ENCODE measurements at places on chromosomes 5 and 9. TPM values are rescaled to one million over a fixed set of nuclear protein-coding genes. Genes with fewer than 3 reads are reported as not detected.

Gene ZNF474
- total RNA-seq: 0.37 TPM

Gene HEMGN
- total RNA-seq: not detected

Gene CKMT2
- total RNA-seq: 11.7 TPM

Gene LHX6
- 20.2 TPM for total RNA-seq

DNA sequence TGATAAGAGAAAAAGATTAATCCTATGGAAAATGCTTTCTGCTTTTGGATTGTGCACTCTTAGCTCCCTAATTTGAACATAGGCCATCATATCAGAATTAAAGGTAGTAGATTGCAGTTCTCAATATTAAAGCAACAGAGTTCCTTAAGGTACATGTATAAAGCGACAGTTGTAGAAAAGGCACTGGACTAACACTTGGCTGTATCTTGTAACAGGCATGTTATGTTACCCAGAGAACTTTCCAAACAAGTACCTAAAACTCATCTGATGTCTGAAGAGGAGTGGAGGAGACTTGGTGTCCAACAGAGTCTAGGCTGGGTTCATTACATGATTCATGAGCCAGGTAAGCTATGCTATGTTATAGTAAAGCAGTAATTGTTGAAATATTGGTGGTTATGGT is 3.3 kb upstream of the SECISBP2 start:
- H3K27ac ChIP-seq: no peak overlapping the region
- no peak overlapping the region for H3K4me3 ChIP-seq
- no peaks in the 10 kb centered on the region for H3K4me1 ChIP-seq
- no peaks in the 10 kb centered on the region for H3K36me3 ChIP-seq

DNA sequence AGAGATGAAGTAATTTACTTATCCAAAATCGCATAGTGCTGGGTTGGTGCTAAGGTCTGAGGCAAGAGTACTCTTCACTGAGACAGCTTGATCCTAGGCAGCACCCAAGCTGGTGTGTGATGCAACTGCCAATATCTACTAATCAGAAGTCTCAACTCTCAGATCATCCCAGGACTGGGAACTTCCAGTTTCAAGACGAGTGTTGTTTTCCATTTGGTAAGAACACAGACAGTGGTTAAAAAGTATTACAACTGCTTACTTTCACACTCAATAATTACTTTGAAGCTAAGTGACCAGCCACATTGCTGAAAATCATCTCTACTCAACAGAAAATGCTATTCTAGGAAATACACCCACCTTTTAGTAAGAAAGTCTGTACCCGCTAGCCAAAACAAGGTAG is 45.3 kb downstream of the FBXW11 start:
- no peaks in the 10 kb centered on the region for H3K27me3 ChIP-seq
- no peak for DNase-seq
- no peaks in the 10 kb centered on the region for H3K36me3 ChIP-seq

DNA sequence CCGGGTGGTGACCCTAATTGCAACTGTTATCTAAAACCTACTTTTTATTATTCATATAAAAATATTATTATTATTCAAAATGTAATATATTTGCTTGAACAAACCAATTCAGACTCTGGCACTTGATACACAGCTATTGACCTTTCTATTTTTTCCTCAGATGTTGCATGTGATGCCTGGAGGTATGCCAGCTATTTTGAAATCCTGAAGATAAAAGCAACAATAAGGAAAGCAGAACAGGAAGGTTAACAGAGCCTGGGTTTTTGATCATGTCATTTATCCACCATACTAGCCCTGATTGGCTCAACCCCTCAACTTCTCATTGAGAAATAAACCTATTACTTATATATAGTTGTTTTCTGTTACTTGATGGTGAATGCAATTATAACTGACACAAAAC is 340.9 kb upstream of the KIF2A start:
- no peaks in the 10 kb centered on the region for H3K36me3 ChIP-seq
- no peaks in the 10 kb centered on the region for H3K4me1 ChIP-seq
- no peaks in the 10 kb centered on the region for H3K27me3 ChIP-seq
- H3K4me3 ChIP-seq: no peak overlapping the region
- DNase-seq: no peak

Gene SPATA31D4
- total RNA-seq: not detected

Gene SHOC1
- 0.28 TPM for total RNA-seq

DNA sequence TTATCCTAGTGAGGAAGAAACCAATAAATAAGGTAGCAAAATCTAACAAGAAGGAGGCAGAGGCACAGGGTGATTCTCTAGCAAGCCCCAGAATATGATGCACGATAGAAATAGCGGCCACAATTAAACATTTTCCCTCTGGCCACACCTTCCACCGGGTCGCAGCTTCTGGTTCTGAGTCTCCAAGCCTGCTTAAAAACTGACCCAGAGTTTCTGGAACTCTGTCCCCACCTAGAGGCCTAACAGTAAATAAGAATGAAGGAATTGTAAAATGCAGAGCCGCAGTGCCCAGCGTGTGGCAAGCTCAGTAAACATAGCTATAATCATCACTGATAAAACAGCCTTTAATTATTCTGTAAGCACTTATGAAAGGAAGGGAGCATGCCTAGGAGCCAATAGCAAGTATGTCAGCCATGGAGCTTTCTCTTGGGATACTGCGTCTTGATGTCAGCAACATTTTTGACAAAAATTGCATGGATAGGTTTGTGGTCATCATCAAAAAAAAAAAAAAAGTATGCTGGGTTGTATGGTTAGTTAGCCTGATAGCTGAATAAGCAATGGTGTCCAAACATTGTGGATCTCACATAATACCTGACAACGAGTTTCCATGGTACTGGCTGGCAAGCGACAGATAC is 465.5 kb downstream of the DNAH5 start:
- no peaks in the 10 kb centered on the region for H3K4me1 ChIP-seq
- H3K4me3 ChIP-seq: no peak overlapping the region
- DNase-seq: no peak
- H3K27me3 ChIP-seq: no peaks in the 10 kb centered on the region
- no peaks in the 10 kb centered on the region for H3K36me3 ChIP-seq

- no peaks in the 10 kb centered on the region for H3K27me3 ChIP-seq
- no peaks in the 10 kb centered on the region for H3K36me3 ChIP-seq
- H3K27ac ChIP-seq: no peak overlapping the region
- no peak for DNase-seq
- no peak overlapping the region for H3K4me3 ChIP-seq
These were observed 53.8 kb downstream of the SREK1 start for GRCh38 chr5:66197764-66198405.

Gene CATSPER3
- 0.48 TPM for total RNA-seq

Gene PCDHAC1
- not detected for total RNA-seq
